ENCODE measurements at places on chromosomes 13 and 19.

DNA sequence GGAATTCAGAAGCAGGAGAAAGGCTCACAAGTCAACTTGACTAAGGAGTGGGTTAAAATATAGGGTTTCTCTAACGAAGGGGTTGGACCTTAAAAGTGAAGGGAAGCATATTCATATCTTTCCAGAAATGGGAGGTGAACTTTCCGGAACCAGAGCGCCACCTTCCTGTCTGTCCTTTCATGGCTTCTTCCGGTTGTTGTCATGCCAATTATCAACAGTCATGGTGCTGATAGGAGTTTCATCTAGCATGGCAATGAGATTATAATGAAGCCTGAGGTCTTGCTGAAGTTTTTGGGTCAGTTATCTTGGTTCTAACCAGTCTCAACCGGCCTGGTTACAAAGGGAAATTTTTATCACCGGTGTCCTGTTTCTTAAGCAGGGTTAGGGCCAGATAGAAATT, 162.9 kb upstream of the NBEA start:
- DNase-seq = no peak

- no peak for DNase-seq
Measured at GRCh38 chr19:30861919-30862318, 487.3 kb downstream of the TSHZ3 start.

- DNase-seq = no peak
Measured at GRCh38 chr13:32940601-32941000, 75.6 kb upstream of the KL start.

DNA sequence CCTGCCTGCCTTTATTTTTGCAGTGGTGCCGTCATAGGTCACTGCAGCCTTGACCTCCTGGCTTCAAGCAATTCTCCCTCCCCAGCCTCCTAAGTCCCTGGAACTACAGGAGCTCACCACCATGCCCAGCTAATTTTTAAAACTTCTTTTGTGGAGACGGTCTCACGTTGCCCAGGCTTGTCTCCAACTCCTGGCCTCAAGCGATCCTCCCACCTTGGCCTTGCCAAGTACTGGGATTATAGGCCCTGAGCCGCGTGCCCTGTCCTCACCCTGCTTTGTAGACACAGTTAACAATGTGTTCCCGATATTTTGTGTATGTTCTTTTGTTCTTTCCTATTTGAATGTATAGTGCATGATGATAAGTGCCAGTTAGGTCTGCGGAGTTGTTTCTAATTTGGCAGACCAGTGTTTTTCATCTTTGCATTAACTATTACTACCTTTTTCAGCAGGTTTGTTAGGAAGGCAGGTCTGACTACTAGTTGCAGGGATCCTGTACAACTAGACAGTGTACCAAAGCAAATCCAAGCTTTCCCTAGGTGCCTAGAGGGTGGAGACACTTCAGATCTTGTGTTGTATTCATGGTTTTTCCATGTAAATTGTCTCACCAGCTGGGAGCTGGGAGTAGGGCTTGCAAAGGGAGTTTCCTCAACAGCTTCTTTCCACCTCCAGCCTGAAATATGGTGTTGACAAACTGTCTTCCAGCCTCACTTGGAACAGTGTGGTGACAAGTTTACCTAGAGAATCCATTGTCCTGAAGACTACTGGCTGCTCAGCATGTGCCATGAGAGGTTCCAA, 9.5 kb upstream of the WTIP start:
- no peak for DNase-seq

DNA sequence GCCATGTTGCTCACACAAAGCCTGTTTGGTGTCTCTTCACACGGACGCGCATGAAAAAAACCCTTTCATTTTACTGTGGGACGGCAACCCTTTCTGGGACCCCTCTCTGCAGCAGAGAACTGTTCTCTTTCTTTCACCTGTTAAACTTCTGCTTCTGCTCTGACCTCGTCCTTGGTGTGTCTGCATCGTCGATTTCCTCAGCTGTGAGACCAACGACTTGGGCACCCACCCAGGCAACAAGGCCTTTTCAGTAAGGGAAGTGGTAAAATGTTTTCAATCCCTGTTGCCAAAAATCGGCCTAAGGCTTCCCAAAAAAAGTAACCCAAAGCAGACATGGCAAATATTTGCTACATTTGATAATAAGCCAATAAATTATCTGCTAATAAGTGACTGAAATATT, 515.3 kb downstream of the IRS2 start:
- DNase-seq = no peak

- DNase-seq = no peak
Measured at GRCh38 chr13:32407854-32408253, 20.1 kb downstream of the N4BP2L1 start.

DNA sequence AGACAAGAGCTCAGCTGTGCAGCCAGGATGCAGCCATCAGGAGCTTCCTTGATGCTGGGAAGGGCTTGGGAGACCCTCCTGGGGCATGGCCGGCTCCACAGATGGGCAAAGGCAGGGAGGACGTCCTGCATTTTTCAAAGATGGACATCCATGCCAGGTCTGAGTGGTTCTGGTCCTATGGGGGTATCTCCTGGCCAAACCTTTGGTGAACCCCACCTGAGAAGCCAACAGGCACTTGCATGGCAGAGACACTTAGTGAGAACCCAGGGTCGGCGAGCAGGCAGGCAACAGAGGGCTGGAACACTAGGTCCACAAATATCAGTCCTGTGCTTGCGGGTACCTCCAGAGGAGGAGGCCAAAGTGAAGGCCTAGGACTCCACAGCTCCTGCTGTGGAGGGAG, 70.0 kb downstream of the KCTD15 start:
- DNase-seq = no peak

DNA sequence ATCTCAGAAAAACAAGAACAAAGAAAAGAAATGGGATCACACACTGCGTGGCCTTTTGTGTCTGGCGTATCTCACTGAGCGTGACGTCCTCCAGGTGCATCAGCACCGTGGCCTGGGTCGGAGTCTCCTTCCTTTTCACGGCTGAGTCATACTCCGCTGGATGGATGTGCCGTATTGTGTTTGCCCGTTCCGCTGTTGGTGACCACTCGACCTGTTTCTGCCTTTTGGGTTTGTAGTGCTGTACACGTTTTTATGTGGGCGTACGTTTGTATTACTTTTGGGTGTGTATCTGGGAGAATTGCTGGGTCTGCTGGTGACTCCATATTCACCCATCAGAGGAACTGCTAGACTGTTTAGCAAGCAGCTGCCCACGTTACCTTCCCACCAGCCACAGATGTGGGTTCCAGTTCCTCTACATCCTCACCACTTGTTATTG, 11.4 kb downstream of the ARID3A start:
- DNase-seq = no peak

DNA sequence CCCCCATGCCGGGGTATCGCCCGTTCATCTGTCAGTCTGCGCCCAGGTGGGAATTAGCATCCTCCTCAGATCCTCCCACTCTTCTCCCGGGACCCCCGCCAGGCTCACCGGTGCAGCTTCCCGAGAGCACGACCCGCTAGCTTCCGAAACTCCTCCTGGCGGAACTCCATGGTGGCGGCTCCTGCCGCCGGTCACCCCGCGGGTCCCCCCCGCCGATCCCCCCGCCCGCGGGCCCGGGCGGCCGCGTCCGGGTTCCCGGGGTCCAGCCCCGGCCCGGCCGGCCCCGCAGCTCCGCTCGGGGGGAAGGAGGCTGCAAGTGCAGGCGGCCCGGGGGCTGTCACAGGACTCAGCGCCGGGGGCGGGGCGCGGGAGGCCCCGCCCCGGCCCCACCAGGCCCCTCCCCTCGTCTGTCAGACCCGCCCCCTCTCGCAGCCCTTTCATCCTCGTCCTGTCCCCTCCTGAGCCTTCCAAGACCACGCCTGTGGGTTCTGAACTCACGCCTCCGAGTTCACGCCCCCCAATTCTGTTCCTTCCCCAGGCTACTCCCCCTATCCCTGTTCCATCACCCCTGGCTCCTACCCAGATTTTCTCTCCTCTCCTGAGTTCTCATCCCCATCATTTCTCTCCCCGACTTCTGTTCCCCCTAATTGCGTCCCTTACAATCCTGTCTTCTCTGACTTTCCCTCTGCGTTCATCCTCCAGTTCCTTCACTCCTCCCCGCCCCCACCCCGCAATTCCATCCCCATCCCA, at the start of gene SLC17A7:
TSS of gene SLC17A7 (minus strand) at position 318 of the 750 bp plus-strand sequence. CDS start at position 170, 148 bp downstream.
- no peak for DNase-seq

DNA sequence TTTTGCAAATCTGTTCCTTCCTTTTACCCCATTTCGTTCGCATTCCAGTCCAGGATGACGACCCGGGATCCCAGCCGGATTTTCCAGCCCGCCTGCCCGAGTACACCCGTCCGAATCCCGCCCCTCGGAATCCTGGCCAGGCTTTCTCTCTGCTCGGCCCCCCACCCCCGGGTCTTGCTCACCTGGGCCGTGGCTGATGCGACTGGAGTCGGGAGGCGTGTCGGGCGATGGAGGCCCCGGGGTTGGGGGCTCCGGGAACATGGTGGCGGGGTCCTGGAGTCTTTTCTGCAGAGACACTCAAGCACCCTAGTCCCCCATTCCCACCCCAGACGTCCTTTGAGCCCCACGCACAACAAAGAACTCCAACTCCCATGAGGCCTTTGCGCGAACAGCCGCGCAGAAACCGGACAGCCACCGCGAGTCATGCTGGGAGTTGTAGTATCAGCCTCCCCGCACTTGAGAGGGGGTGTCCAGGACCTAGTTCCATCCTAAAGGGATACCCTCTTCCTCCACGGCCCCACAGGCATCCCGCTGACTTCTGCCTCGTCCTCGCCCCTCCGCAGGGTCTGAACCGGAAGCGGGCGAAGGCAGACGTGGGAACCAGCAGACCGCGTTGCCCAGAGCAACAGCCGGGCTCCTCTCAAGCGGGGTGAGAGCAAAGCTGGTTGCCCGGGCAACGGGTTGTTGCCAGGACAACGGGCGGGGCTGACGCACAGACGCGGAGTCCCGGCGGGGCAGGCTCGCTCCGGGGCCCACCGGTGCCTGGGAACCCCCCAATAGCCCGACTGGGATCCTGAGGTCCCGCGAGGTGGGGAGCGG, 1.1 kb downstream of the SYT5 start:
- DNase-seq = peak; percentile 58

DNA sequence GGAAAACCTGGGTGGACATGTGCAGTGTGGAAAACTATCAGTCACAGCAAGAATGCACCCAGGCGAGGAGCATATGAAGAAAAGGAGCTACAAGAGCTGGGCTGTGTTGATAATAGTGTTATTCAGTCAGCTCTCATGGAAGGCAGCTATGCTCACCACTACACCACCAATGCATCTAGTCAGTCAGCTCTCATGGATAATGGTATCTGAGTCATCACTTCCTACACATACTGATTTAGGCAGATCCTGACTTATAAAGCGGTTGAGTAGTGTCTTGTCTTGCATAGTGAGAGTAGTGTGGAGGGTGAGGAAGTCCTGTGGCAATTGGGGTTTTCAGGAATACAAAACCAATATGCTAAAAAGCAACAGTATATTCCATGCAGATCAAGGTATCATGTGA, 9.1 kb upstream of the ZNF160 start:
- DNase-seq = no peak

DNA sequence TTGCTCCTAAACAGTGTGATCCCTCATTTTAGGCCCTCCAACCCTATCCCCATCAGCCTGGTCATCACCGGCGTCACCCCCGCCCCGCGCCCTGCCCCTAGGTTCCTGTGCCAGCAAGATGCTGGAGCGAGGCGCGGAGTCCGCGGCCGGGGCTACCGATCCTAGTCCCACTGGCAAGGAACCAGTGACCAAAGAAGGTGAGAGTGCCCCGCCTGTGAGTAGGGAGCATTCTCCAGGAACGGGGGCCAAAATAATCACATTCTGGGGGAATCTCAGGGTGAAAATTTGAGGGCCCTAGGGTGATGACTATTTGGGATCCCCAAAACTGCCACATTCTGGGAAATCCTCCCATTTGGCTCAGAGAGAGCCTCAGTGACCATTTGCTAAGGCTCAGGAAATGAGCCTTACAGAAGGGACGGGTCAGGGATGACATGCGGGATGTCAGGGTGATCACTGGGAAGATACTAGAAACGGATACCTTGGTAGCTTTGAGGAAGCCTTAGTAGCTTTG, 1.4 kb downstream of the ZNF575 start:
- no peak for DNase-seq

DNA sequence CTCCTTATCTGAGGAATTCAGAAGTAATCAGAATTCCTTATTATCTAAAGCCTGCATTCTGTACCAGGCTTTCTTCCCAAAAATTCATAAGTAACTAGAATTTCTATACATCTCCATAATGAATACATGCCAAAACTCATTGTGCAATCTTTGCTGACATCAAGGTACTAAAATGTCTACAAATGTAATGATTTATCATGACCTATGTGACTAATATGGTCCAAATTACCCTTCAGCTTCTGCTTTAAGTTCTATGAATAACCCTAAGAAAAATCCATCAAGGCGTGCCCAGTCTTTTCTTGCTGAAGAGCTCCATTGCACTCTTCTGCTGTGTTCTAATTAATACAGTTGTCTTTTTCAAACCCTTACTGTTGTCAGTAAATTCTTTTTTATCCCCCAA, 58.5 kb upstream of the SLITRK1 start:
- DNase-seq = no peak

- no peak for DNase-seq
Measured at GRCh38 chr19:4737955-4738600, 14.4 kb upstream of the DPP9 start.

GRCh38 chr13:94236872-94237271, 242.6 kb downstream of the DCT start:
- DNase-seq = no peak

DNA sequence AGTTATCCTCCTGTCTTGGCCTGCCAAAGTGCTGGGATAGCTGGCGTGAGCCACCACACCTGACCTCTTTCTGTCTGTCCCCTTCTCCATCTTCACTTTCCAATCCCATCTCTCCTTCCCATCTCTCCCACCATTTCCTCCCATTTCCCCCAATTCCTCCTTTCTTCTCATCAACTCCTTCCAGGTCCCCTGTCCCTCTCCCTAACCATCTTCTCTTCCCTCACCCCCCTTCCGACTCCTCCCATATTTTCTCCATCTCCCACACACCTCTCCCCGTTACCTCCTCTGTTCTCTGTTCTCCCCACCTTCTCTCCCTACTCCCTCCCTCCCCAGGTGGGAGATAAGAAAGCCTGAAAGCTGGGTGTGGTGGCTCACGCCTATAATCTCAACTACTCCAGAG, 40.6 kb downstream of the KEAP1 start:
- no peak for DNase-seq

- no peak for DNase-seq
Measured at GRCh38 chr13:111066544-111066943, 48.6 kb upstream of the ARHGEF7 start.

GRCh38 chr13:38902551-38902950, 88.1 kb downstream of the STOML3 start:
- DNase-seq = no peak
